ENCODE measurements at places on chromosomes 16 and 17.
A peak's percentile ranks its signal among the peaks of the same experiment; 100 is the strongest.

DNA sequence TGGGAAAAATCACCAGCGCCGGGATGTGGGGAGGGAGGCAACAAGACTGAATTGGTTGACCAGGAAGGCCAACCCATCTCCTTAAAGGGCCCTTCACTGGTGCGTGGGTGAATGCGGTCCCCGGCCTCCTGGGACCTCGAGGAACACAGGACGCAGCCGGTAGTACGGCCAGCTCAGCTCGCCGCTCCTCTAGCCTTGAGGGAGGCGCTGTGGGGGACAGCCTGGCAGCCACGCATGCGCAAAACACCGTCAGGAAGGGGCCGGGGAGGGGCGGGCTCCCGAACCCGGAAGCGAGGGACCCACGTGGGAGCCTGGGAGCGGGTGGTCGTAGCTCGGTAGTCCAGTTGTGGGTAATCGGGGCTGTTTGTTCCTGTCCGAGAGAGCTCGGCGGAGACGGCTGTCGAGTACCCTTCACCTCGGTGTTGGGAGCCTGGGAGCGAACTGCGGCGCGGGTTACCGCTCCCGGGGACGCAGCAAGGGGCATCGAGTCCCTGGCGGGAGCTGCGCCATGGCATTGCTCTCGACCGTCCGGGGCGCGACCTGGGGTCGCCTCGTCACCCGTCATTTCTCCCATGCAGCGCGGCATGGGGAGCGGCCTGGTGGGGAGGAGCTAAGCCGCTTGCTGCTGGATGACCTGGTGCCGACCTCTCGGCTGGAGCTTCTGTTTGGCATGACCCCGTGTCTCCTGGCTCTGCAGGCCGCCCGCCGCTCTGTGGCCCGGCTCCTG lies at the start of gene MRM1:
MRM1 (plus strand) TSS at position 281 of the 727 bp plus-strand sequence; CDS start at position 509, 228 bp downstream.
- peak; percentile 91 for DNase-seq

DNA sequence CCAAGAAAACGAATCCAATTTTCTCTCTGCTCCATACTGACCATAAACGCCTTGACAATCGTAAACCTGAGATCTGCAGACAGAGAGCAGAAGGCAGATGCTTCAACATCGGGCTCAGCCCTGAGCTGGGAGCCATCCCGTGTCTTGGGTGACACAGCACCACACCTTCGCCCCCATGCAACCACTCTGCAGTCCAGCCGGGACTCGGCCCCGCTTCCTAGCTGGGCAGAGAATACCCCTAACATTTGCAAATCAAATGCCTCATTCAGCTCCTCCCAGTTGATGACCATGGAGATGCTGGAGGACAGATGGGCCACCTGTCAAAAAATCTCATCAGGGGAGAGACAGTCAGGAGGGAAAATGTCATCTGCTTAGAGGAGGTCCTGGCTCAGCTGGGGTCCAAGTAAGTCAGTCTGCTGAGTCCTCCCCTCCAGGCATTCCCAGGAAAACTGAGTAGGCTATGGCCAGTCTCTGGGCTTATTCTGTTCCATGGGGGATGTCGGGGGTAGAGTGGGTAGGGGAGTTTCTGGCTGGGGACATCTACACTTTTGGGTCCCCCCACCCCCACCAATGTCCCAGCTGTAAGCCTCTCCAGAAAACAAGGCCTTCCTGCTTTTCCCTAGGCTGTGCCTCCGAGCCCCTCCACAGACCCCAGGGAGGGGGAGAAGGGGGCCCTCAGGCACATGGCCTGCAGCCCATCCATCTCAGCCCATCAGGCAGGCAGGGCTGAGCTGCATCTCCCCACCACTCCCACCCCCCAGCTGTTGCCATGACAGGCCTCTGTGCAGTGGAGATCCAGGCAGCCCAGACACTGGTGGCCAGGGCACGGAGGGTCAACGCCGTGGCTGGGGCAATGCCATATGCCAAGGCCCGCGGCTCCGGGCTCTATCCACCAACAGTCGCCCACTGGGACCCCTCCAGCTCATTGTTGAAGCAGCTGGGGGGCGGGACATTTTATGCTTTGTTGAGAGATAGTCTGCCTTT lies 158.6 kb downstream of the AXIN2 start:
- DNase-seq = no peak

DNA sequence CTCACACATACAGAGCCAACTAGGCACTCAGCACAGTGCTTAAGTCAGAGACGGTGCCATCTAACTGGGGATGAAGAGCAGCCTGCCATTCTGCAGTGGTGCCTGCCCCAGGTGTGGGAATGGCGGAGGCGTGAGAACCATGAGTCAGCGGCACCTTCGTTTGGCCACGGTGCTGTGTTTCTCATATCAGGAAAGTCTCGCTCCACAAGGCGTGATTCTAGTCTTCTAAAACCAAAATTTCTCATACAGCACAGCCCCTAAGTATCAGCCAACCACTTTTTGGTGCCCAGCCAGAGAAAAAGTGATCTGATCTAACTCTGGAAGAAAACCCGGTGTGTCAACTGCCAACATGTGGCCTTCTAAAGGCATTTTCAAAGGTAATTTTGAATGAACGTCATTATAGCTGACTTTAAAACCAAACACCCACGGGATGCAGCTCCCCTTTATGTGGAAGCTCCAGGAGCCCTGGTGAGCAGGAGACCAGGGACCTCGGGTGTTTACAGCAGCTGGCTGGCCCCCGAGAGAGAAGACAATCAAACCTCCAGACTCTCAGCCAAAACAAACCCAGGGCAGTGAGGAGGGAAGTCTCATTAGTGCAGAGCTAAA lies 54.6 kb downstream of the ABCC12 start:
- no peak for DNase-seq

DNA sequence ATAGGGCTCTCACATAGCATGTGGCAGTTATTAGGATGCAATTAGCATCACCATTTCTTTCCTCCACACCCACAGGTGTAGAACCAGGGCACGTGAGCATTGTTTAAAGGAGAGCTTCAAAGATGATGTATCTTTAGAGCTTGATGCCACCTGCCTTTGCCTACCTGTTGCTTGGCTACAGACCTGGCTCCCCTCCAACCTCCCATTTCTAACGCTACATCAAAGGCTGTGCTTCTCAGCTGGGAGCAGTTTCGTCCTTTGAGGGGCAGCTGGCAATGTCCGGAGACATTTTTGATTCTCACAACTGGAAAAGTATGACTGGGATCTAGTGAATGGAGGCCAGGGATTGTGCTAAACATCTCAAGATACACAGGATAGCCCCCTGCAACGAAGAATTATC lies 78.5 kb upstream of the CLEC3A start:
- DNase-seq = no peak

GRCh38 chr17:63931981-63932561 lies at the start of gene CD79B:
CD79B (minus strand) TSS chr17:63932331; CDS start chr17:63932261, 70 bp downstream.
- no peak for DNase-seq

GRCh38 chr16:3193221-3194212 lies 5.5 kb downstream of the OR1F1 start:
- DNase-seq = no peak

- no peak for DNase-seq
These were observed 5.3 kb downstream of the CA7 start for GRCh38 chr16:66849549-66849948.

DNA sequence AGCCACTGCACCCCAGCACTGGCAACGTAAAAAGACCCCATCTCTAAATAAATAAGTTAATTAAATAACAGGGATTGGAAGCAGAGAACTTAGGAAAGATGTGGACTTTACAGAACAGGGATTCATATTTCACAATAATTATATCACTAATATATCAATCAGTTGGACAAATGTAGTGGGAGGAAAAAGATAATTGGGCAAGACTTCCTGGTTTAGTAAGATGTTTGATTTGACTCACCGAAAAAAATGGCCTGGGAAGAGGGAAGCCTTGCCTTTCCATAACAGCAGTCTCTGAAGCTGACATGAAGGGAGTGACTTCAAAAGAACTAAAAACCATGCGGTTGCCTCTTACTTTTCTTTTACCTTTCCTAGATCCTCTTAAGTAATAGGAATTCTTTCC lies 15.2 kb upstream of the C17orf78 start:
- DNase-seq = no peak

DNA sequence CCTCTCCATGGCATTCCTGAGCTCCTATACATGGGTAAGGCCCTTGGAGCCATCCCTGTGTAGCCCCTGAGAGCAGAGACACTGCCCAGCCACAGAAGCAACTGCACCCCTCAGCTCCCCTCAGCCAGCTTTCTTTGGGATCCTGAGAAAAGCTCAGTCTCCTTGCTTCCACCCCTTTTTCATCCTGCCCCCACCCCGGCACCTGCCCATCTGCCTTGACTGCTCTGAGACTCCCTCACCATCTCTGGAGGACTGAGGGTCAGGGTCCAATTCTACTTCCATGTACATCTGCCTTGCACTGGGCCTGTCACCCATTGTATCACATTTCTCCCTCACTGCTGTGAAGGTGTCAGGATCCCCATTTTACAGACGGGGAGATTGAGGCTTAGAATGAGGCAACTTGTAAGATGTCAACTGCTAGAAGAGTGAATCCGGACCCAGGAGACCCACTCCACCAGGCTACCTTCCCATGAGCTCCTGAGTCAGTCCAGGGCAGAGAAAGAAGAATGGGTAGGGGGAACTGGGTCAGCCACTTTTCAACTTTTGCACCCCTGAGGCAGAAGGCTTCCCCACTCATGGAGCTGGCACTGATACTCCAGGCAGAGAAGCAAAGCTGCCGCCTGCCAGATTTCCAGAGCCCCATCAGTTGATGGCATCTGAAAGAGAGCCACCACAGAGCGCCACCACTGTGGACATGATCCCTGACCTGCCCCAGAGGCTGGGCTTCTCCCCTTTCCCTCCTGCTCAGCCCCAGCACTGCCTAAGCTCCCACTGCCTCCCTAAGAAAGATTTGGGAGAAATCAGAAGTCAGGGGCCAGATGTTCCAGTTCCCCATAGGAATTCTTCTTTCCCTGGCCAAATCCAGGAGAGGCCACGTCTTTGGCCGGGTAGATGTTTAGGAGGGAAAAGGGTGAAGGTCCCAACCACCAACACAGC lies 135.4 kb downstream of the TMEM132E start:
- no peak for DNase-seq

- DNase-seq = peak; percentile 89
These were observed 3.9 kb downstream of the CDH11 start for GRCh38 chr16:65117811-65118448.

- DNase-seq = peak; percentile 88
These were observed 7.5 kb downstream of the LDHD start for GRCh38 chr16:75108792-75109731.

DNA sequence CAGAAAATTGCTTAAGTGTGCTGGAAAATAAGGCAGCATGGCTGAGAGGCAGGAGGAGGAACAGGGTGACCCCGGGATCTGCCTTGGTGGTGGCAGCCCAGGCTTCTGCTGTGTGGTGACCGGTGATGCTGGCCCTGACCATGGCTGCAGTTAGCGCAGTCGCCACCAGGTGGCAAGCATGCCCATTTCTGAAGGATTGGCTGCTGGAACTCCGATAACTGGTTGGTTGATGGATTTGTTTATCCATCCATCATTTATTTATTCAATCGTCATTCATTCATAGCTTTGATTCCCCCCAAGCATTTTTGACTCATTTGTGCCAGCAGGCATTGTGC lies 29.1 kb upstream of the ITGA3 start:
- peak; percentile 73 for DNase-seq

DNA sequence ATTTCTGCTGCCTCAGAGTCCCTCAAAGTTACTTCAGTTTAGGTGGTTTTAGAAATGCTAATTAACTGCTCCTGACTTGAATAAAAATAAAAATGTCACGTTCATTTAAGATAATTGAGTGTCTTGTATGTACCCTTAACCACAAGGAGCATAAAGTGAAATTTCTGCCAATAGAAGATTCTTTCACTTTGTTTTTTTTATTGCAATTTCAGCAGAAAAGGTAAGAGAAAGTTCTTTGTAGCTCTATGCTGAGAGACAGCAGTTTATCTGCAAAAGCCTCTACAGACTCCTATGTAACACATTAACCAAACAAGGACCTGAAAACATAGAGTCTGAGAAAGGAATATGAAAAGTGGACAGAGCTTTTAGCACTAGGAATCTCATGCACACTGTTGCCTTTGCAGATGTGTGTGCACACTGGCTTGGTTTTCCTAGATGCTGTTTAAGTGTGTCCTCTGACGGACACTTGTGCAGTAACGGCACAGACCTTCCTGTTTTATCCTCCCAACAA lies 11.6 kb downstream of the ARHGAP44 start:
- DNase-seq = no peak

GRCh38 chr16:10741844-10742243 lies 1.8 kb upstream of the NUBP1 start:
- peak; percentile 43 for DNase-seq

GRCh38 chr17:39739885-39740356 lies 2.2 kb downstream of the GRB7 start:
- DNase-seq = no peak

GRCh38 chr16:79587296-79587695 lies 13.2 kb downstream of the MAF start:
- no peak for DNase-seq
